ENCODE measurements at places on chromosomes 5 and 9.

DNA sequence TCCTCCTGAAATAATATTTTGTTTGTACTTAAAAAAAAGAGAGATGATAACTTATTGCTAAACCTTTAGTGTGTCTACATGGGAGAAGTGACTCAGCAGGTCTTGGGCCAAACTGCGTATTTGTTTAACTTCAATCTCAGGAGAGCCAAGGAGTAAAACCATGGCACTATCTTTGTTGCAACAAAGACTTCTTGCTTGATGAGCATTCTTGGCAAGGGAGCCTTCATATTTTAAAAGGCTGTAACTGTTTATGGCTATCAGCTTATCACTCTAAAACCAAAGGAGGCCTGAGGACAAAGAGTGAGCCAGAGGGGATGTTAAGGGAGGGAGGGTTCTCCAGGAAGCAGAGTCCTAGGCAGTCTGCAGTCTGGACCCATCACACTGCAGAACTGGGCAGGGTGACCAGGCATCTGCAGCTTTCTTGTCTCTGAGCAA, 216.2 kb upstream of the S1PR3 start:
- DNase-seq: no peak

- no peak for DNase-seq
Measured at GRCh38 chr9:118529624-118530214, 825.5 kb downstream of the TLR4 start.

- DNase-seq: no peak
Measured at GRCh38 chr5:149448831-149449714, 70.0 kb upstream of the IL17B start.

DNA sequence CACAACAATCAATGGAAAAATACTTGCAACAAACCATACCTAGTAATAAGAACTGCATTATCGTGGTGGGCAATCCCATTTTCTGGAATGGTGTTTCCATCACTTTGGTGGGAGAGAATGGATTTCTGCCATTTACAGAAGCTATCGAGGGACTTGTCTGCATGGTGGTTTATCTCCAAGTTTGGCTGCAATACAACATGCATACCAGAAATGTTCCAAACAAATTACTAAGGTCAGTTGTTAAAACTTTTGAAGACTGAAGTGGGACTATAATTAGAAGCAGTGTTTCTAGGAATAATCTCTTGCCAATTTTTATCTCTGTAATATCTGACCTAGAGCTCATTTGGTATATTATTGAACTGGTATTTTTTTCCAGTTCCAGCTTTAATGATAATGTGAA, 30.3 kb downstream of the ADAMTS6 start:
- DNase-seq: no peak

DNA sequence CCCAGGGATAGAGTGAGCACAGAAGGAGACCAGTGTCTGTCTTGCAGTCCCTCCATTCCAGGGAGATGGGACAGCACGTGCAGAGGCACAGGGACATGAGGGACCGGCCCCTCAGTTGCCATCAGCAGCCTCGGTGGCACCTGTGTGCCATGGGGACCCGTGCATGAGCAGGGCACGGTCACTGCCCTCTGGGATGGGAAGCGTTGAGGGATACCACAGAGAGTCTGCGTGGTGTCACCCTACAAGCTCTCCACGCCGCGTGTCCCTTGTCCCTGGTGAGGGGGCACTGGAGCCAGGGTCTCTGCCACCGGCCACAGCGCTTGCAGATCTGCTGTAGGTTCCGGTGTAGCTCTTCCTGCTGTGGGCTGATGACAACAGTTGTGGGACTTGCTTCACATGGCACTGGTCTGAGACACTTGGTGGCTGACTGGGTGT, 108.1 kb downstream of the CACNA1B start:
- no peak for DNase-seq

GRCh38 chr9:97786341-97786740, 66.7 kb upstream of the FOXE1 start:
- no peak for DNase-seq

DNA sequence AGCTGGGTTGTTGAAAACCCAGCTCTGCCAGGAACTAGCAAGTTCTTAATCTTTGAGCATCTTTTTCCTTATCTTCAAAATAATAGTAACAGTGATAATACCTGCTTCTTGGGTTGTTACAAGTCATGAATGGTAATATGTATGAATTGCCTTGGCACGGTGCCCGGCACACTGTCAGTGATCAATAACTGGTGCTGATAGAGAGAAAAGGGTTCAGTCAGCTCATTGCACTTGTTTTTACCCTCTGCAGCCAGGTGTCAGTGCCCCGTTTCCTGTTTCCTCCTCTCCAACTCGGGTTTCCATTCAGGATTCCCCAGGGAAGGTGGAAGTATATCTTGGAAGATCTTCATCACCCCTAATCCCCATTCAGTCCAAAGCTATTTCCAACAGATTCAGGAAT, 15.8 kb upstream of the NIPAL4 start:
- no peak for DNase-seq

- DNase-seq: no peak
Measured at GRCh38 chr5:1502046-1502736, 21.6 kb downstream of the LPCAT1 start.

- no peak for DNase-seq
Measured at GRCh38 chr9:118631956-118632355, 737.3 kb downstream of the BRINP1 start.

- no peak for DNase-seq
Measured at GRCh38 chr5:168747987-168748777, 169.0 kb upstream of the PANK3 start.

DNA sequence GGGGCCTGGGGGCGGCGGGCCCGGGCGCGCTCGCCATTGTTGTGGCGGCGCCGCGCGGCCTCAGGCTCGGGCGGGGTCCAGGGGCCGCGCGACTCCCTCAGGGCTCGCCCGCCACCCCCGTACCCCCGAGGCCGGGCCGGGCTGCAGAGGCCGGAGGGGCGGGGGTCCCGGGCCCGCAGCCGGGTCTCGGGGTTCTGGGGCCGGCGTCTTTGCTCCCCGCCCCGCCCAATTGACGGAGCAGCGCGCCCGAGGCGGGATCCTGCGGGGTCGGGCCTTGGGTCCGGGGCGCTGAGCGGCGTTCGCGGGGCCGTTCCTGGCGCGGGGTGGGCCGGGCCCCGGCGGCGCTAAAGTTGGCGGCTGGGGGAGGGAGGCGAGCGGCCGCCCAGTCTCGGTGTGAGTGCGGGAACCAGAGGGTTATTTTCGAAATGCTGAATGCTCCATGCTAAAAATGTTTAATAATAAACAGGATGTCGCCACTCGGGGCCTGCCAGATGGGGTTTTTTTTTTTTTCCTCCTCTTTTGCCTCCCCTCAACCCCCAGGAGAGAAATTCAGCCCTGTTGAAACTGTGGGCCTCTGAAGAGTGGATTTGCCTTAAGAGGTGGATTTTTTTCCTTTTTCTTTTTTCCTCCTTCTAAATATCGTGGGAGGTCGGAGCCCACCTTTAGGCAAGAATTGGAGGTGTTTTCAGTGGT, 724 bp downstream of the PRRC2B start:
- no peak for DNase-seq

DNA sequence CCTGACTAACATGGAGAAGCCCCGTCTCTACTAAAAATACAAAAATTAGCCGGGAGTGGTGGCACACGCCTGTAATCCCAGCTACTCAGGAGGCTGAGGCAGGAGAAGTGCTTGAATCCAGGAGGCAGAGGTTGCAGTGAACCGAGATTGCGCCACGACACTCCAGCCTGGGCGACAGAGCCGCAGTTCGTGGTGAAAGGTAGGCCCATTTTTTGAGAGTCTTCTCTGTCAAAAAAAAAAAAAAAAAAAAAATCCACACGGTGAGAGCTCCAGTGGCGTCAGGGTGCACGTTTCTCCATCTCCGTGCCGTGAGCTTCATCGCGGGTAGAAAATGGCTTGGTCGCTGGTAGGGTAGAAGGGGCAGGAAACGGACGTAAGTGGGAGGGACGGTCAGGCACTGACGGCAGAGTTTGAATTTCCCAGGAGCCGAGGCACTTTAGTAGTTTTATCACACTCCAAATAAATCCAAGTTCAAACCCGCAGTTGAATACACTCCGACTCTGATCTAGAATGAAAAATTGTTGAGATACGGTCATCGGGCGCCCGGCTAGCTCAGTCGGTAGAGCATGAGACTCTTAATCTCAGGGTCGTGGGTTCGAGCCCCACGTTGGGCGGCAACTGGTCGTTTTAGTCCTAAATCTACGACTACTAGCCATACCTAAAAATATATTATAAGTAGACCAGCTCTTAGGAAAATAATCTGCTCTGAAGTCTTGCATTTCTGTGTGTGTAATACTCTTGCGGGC, 2.4 kb upstream of the TRIM7 start:
- no peak for DNase-seq

Measured in stimulated activated CD8-positive, alpha-beta memory T cell treated with anti-CD3 and anti-CD28 coated beads, Interleukin-2, amount 100 ng/mL, for 1 hour (primary cell).